Activated CD8-positive, alpha-beta memory T cell treated with anti-CD3 and anti-CD28 coated beads for 48 hours (primary cell): ENCODE measurements at places on chromosomes 3 and 15.

DNA sequence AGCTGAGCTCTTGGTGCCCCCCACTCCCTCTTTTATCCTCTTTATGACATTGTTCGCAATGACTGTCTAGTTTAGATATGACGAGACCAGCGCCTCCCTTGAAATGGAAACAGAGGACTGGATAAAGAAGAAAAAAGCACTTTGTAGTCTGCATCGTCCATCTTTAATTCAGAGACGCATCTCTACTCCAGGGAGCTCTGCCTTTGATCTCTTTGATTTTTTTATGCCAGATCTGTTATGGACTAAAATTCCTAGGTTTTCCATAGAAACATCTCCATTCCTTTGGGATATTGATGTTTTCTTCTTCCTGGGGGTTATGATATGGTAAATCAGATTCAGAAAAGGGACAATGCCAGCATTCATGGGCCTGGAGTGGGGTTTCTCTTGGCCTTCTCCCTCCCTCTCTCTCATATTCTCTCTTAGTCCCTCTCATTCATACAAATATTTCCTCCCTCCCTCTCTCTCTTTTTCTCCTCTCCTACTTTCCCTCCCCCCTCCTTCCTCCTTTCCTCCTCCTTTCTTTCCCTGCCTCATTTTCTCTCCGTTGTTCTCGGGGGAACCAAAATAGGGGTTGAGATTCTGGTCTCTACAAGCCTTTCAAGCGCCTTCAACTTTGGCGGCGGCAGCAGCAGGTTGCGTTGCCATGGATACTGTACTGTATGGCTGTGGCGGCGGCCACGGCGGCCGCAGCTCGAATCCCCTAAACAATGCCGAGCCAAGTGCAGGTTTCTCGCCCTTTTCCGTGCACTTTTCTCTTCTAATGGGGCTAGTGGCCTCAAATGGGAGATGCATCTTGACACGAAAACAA lies 45.5 kb downstream of the ZIC4 start:
- no peak for DNase-seq

- DNase-seq, result no peak
Observed at GRCh38 chr3:183185696-183186095, 23.2 kb upstream of the LAMP3 start.

- no peak for DNase-seq
Observed at GRCh38 chr3:171192176-171192854, 165.8 kb upstream of the SLC2A2 start.

- DNase-seq, result no peak
Observed at GRCh38 chr15:51341366-51342226, at the start of gene GLDN. TSS of gene GLDN (plus strand) at chr15:51341655. CDS start at chr15:51341685, 30 bp downstream.

GRCh38 chr3:162292409-162292808 lies 795.8 kb downstream of the OTOL1 start:
- no peak for DNase-seq

- no peak for DNase-seq
Observed at GRCh38 chr15:25544076-25544475, 105.3 kb upstream of the UBE3A start.

GRCh38 chr15:83695246-83695645 lies 41.3 kb downstream of the ADAMTSL3 start:
- no peak for DNase-seq
